Stimulated activated CD4-positive, alpha-beta T cell treated with anti-CD3 and anti-CD28 coated beads, Interleukin-12 subunit alpha, Interleukin-12 subunit beta, amount 100 ng/mL, for 4 hours (primary cell): ENCODE measurements at places on chromosomes 12 and 14.

GRCh38 chr14:55356913-55357312 lies 54.7 kb downstream of the ATG14 start:
- DNase-seq, result no peak

- DNase-seq, result no peak
Measured at GRCh38 chr12:63068857-63069442, 82.1 kb downstream of the AVPR1A start.

- DNase-seq, result no peak
Measured at GRCh38 chr12:129102233-129102632, 249.0 kb downstream of the GLT1D1 start.

DNA sequence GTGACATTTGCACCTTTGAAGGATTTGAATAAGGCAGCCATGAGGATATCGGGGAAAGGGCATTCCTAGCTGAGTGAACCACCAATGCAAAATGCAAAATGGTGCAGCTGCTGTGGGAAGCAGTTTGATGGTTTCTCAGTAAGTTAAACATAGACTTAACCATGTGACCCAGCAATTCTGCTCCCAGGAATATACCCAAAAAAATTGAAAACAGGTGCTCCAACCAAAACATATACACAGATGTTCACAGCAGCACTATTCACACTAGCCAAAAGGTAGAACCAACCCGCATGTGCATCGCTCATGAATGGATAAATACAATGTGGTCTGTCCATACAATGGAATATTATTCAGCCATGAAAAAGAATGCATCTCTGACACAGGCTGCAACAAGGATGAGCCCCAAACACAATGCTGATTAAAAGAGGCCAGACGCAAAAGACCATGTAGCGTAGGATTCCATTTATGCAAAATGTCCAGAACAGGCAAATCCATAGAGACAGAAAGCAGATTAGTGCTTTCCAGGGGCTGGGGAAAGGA lies 215.0 kb upstream of the MYL2 start:
- DNase-seq, result no peak

DNA sequence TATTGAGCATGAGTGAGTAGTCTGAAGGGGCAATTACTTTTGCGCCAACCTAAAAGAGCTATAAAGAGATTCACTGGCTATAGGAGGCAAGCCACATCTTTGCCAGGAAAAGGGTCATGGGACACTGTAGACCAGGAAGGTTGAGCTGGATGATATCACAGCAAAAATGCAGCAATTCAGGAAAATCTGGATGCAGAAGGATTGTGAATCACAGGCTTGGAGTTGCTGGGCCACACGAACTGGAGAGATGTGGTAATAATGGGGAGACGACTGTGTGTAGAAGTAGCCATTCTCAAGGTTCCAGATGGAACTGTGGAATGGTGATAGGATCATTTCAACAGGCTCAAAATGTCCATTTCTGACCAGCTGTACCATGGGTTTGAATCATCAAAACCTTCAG lies 151.4 kb upstream of the DAAM1 start:
- no peak for DNase-seq

- DNase-seq, result no peak
Measured at GRCh38 chr14:56858422-56858821, 48.1 kb upstream of the OTX2 start.

- DNase-seq, result no peak
Measured at GRCh38 chr12:95545731-95546490, 5.4 kb downstream of the USP44 start.

GRCh38 chr12:89731614-89732013 lies 23.0 kb upstream of the ATP2B1 start:
- no peak for DNase-seq

GRCh38 chr12:130127532-130127911 lies 34.7 kb upstream of the FZD10 start:
- DNase-seq, result no peak

DNA sequence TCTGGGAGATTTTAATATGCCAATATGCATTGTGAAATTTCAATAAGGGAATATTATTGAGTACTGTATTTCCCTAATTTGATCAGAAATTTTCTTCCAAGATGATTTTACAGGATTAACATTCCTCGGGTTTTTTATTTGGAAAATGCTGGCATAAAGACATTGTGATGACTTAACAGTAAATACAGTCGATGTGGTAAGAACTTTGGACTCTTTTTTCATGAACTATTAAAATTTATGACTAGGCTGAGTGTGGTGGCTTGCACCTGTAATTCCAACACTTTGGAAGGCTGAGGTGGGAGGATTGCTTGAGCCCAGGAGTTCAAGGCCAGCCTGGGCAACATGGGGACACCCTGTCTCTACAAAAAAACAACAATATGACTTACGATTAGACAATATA lies 197.1 kb upstream of the RASSF8 start:
- DNase-seq, result no peak
